ENCODE measurements at places on chromosomes 4 and X. TPM values are rescaled to one million over a fixed set of nuclear protein-coding genes. Genes with fewer than 3 reads are reported as not detected.

DNA sequence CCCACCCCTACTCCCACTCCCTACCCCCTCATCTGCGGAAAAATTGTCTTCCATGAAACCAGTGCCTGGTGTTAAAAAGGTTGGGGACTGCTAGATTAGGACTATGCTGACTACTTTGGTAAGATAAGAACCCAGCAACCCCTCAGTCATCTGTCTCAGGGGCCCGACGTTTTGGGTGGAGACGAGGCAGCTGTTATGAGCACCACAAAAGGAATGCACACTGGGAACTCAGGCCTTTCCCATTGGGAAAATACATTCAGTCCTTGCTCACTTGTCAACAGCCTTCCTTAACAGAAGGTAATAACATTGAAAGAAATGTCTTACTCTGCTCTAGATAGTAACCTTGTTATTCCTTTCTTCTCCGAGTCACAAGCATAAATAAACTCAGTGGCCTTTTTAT is 310.8 kb downstream of the AFF2 start:
- DNase-seq, result no peak

DNA sequence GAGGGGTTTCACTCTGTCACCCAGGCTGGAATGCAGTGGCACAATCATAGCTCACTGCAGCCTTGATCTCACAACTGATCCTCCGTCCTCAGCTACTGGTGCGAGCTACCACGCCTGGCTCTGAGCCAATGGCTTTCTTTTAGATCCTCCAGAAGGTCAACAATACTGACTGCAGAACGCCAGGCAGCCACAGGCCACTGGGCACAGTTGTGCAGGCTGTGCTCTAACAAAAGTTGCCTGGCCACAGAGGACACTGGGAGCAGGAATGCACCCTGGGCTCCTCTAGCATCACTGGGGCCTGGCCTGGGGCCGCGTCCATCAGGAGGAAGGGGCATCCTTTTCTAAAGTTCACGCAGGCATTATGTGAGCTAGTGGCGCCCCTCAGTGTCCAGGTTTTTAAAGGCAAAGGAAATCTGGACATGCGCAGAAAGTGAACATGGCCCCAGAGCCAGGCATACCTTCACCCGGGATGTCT is 14.9 kb upstream of the PORCN start:
- DNase-seq, result no peak

- no peak for DNase-seq
These were observed 982.2 kb downstream of the PCDH7 start for GRCh38 chr4:31702326-31702725.

DNA sequence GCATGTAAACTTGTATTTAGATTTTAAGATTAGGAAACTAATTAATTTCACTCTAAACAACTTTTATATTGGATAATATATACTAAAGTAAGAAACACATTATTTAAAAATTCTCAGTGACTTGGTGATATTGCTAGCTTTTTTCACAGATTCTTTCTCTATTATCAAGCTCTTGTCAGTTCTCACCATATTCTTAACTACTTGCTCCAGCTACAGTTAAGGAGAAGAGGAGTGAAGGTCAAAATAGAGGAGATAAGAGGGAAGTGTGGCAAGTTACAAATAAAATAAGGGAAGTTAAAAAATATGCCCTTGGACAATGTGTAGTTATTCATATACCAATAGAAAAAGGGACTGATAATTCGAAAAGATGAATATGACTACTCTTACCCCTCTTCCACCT is 34.7 kb upstream of the NAF1 start:
- DNase-seq, result no peak

- no peak for DNase-seq
These were observed 78.0 kb downstream of the NSUN7 start for GRCh38 chr4:40827758-40828157.

DNA sequence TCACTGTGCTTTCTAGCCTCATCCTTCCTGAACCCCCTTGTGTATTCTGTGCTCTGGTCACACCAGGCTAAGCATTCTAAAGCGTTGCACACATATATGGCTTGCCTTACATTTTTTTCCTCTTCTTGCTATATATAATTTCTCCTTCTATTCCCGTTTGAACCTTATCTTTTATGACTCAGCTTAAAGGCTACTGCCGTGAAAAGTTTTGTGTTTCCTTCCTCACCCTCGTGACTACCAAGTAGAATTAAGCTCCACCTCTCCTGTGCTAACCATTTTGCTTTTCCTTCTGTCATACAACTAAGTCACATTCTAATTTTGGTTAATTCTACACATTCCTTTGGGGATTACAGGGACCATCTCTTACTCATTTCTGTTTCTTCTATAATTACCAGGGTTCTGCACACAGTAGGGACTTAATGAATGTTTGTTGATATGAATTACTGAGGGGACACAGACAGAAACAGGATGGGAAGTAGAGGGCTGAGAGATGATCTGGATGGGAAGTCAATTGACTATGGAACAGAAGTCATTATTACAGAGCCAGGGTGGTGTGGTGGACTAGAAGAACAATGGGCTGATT is 67.1 kb downstream of the DOCK11 start:
- DNase-seq, result no peak

GRCh38 chrX:107348051-107348450 is 101.4 kb upstream of the FRMPD3 start:
- no peak for DNase-seq

HSFX2 gene
- not detected for total RNA-seq

GSX2 gene
- total RNA-seq, result not detected

RXFP1 gene
- not detected for total RNA-seq

NOX1 gene
- total RNA-seq, result not detected

TGIF2LX gene
- not detected for total RNA-seq
